Central memory CD8-positive, alpha-beta T cell (primary cell): ENCODE measurements at places on chromosomes 13 and 19.
A peak's percentile ranks its signal among the peaks of the same experiment; 100 is the strongest.

DNA sequence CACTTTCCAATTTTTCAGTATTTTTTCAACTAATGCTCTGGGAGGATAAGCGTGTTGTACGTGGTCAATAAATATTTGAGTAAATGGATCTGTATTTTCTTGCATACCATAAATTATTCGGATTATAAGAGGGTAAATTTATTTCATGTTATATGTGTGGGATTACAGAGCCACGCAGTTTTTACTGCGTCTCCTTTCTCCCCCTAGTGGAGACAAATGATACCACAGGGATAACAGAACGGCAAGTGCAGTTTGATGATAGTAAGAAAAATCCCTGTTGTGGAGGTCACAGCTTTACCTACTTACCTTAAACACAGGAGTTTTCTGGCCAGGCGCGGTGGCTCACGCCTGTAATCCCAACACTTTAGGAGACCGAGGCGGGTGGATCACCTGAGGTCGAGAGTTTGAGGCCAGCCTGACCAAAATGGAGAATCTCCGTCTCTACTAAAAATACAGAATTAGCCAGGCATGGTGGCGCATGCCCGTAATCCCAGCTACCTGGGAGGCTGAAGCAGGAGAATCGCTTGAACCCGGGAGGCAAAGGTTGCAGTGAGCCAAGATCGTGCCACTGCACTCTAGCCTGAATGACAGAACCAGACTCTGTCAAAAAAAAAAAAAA, 16.8 kb downstream of the MBD3L2B start:
- peaks cover 15% of the 10 kb centered on the region for H3K27me3 ChIP-seq
- peak overlapping the region; percentile 35 for H3K27ac ChIP-seq
- H3K36me3 ChIP-seq, result peaks cover 2% of the 10 kb centered on the region
- H3K4me3 ChIP-seq, result no peak overlapping the region
- no peak for DNase-seq

- no peak for DNase-seq
- H3K4me3 ChIP-seq, result no peak overlapping the region
- H3K4me1 ChIP-seq, result no peaks in the 10 kb centered on the region
- no peak overlapping the region for H3K27ac ChIP-seq
These were observed 485.5 kb downstream of the DIAPH3 start for GRCh38 chr13:59677966-59678814.

DNA sequence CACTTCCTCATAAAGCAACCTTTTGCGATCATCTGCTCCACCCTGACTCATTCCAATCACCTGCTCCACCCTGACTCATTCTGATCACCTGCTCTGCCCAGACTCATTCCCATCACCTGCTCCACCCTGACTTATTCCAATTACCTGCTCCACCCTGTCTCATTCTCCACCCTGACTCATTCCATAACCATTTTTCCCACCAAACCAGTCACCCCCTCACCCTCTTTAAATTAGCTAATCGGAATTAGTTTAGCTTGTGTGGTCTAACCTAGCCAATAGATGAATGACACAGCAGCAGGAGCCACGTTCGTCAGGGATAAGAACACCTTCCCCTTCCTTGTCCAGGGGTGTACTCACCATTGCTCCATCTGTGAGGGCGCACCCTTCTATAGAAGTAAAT, 134.0 kb downstream of the COG6 start:
- peaks cover 42% of the 10 kb centered on the region for H3K27me3 ChIP-seq
- no peaks in the 10 kb centered on the region for H3K4me1 ChIP-seq
- no peak overlapping the region for H3K27ac ChIP-seq
- DNase-seq, result no peak
- no peak overlapping the region for H3K4me3 ChIP-seq
- H3K36me3 ChIP-seq, result no peaks in the 10 kb centered on the region

DNA sequence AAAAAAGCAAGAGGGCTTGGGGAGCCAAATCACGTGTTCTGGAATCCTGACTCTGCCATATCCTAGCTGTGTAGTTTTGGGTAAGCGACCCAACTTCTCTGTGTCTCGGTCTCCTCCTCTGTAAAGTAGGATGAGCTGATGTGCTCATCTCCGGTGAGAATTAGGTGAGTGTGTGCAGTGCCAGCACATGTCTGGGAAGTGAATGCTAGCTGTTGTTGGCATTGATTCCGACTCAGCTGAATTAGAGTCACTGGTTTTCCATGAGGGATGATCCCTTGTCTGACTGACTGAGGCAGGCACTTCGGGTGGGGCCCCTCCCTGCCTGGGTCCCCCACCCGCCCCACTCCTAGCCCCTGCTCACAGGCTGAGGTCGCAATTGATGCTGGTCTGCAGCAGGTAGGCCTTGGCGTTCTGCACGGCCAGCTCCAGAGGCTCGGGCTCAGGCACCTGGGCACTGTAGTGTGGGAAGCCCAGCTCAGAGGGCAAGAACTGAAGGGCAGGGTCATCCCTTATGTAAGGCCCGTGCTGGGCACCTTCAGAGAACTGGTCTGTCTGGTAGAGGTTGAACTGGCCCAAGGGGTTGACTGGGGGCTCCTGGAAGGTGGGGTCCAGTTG, 835 bp downstream of the RSPH6A start:
- peaks cover 6% of the 10 kb centered on the region for H3K36me3 ChIP-seq
- no peak overlapping the region for H3K4me3 ChIP-seq
- no peaks in the 10 kb centered on the region for H3K4me1 ChIP-seq
- H3K27me3 ChIP-seq, result no peaks in the 10 kb centered on the region
- H3K27ac ChIP-seq, result no peak overlapping the region
- DNase-seq, result no peak

DNA sequence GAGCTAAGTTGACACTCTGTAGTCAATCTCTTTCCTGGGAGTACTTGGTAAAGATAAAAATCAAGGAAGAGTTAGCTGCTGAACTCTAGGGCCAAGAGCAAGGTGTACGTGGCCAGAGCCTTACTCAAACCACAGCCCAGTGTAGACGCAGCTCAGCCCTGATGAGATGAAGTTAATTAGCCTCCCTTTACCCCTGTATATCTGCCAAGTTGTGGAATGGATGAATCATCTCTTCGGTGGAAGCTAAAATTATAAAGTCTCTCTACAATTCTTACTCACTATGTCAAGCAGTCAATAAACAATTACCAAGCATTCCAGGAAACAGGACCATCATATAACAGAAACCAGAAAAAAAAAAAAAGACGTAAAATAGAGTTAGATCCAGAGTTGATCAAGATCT, 146.9 kb upstream of the UFM1 start:
- no peaks in the 10 kb centered on the region for H3K4me1 ChIP-seq
- H3K27ac ChIP-seq, result no peak overlapping the region
- no peak for DNase-seq
- H3K27me3 ChIP-seq, result no peaks in the 10 kb centered on the region

DNA sequence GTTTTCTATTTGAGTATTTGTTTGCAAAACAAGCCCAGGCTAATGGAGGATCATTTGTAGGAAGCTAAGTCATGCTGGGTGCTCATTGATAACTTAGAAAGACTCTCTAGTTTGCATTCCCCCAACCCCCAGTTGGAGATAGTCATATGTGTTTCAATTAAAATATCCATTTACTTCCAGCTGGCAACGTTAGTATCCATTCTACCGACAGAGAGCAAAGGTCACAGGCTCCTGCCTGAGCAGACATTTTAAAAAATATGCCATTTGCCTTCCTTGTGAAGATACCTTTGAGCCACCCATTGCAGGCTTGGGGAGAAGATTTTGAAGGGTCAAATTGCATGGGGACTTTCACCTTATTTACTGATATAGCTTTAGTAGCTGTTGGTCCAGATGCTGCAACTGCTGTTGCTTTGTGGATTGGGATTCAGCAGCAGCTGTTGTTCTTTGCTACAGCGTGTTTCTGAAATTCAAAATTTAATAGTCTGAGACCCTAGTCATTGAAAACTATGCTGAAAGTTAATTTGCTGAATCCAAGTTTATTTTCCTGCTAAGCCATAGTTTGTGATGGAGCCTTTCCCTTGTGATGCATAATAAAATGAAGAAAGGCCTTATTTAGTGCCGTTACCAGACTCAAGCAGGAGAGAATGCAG, 335.1 kb downstream of the GPC6 start:
- DNase-seq, result no peak
- H3K36me3 ChIP-seq, result no peaks in the 10 kb centered on the region
- H3K27me3 ChIP-seq, result no peaks in the 10 kb centered on the region
- H3K27ac ChIP-seq, result no peak overlapping the region
- H3K4me3 ChIP-seq, result no peak overlapping the region

DNA sequence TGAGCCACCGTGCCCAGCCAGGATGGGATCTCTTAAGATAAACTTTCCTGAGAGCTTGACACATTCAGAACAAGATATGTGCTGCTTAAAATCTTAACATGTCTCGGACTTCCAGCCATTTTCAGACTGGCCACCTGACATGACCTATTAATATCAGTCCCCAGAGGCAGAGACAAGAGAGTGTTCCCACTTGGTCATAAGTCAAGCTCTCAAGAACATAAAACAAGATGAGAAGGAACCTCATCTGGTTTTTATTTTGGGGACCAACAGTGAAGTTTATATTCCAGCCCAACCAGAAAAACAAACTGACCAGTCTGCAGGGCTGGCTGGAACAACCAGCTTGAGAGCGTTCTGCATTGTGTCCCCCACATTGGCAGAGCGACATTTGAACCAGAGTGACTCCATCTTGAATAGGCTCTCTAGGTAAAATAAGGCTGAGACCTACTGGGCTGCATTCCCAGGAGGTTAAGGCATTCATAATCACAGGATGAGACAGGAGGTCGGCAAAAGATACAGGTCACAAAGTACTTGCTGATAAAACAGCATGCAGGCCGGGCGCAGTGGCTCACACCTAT, 21.8 kb upstream of the PLEKHF1 start:
- H3K27ac ChIP-seq, result no peak overlapping the region
- H3K36me3 ChIP-seq, result no peaks in the 10 kb centered on the region
- H3K27me3 ChIP-seq, result no peaks in the 10 kb centered on the region
- H3K4me1 ChIP-seq, result peaks cover 19% of the 10 kb centered on the region
- no peak for DNase-seq

GRCh38 chr19:31444931-31445330, 95.7 kb upstream of the TSHZ3 start:
- no peak for DNase-seq
- no peak overlapping the region for H3K4me3 ChIP-seq
- no peaks in the 10 kb centered on the region for H3K36me3 ChIP-seq
- no peak overlapping the region for H3K27ac ChIP-seq
- peaks cover 25% of the 10 kb centered on the region for H3K27me3 ChIP-seq
- H3K4me1 ChIP-seq, result no peaks in the 10 kb centered on the region

GRCh38 chr13:95841894-95842293, 165.0 kb downstream of the DNAJC3 start:
- no peak for DNase-seq
- peaks cover 25% of the 10 kb centered on the region for H3K27me3 ChIP-seq
- no peak overlapping the region for H3K27ac ChIP-seq
- H3K4me3 ChIP-seq, result no peak overlapping the region

DNA sequence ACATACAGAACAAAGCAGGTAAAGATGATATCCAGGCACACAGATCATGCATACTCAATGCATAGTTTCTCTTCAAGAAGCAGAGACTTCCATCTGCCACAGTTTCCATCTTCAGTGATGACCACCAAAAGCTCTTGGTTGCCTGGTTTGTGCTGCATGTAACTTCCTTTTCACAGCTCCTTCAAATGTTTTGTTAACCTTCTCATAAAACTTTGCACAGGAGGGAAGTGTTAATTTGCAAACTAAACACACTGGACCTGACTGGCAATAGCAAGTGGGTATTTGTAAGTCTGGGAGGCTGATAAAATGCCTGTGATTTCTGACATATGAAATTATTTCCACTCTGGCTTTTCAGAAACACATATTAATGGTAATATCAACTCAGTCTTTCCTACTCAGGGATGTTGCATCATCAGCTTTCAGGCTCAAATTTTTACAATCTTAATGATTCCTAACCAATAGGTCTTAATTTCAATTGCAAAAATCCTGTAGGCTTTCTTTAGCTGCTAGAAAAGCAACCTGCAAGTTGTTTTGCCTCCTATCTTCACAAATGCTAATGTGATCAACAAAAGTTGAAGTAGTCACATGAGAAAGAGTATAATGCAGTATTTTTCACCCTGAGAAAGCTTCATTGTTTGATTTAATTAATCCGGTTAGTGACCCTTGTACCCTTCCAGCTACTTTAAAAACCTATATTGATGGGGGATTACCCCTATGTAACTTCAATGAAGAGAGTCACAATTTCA, 575.6 kb downstream of the DIAPH3 start:
- no peak overlapping the region for H3K27ac ChIP-seq
- DNase-seq, result no peak
- no peaks in the 10 kb centered on the region for H3K4me1 ChIP-seq
- H3K36me3 ChIP-seq, result no peaks in the 10 kb centered on the region
- H3K4me3 ChIP-seq, result no peak overlapping the region

DNA sequence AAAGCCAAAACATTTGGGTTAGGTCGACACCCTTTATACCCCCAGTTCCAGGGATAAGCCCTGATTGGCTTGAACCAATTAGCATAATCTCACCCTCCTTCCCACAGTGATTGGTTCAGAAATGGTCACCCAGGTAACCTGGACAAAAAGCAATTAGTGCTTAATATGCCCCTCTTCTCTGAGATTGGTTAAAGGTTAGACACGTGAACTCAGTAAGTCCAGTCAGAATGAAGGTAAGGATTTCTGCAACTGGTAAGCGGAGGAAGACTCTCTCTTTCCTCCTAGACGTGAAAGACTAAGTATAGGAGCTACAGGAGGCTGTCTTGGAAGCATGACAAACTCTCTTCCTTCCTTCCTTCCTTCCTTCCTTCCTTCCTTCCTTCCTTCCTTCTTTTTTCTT, 1.3 kb upstream of the PNMA8C start:
- H3K4me3 ChIP-seq, result no peak overlapping the region
- H3K4me1 ChIP-seq, result peaks cover 33% of the 10 kb centered on the region
- no peak overlapping the region for H3K27ac ChIP-seq
- no peak for DNase-seq
- peaks cover 91% of the 10 kb centered on the region for H3K27me3 ChIP-seq

GRCh38 chr13:40175639-40176038, 490.8 kb downstream of the FOXO1 start:
- H3K36me3 ChIP-seq, result no peaks in the 10 kb centered on the region
- no peak for DNase-seq
- H3K27ac ChIP-seq, result no peak overlapping the region
- peaks cover 15% of the 10 kb centered on the region for H3K4me1 ChIP-seq
- H3K27me3 ChIP-seq, result no peaks in the 10 kb centered on the region

GRCh38 chr19:8462571-8462970, 17.8 kb downstream of the HNRNPM start:
- no peak for DNase-seq
- no peaks in the 10 kb centered on the region for H3K27me3 ChIP-seq
- H3K27ac ChIP-seq, result no peak overlapping the region
- no peak overlapping the region for H3K4me3 ChIP-seq
- peaks cover 73% of the 10 kb centered on the region for H3K4me1 ChIP-seq
